Central memory CD8-positive, alpha-beta T cell (primary cell): ENCODE measurements at places on chromosomes 5 and 9.

DNA sequence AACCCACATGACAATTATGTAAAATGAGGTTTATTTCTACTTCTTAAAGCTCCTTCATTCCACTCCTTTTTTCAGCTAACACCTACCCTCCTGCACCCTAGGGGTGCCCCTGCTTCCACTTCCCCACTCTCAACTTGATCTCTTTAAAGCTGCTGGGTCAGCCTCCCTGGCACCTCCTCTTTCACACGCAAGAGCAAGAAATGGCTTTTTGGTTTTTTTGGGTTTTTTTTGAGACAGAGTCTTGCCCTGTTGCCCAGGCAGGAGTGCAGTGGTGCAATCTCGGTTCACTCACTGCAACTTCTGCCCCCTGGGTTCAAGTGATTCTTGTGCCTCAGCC lies 64.4 kb downstream of the SUSD1 start:
- H3K4me3 ChIP-seq = no peak overlapping the region
- no peaks in the 10 kb centered on the region for H3K4me1 ChIP-seq
- no peaks in the 10 kb centered on the region for H3K27me3 ChIP-seq
- H3K27ac ChIP-seq = no peak overlapping the region

DNA sequence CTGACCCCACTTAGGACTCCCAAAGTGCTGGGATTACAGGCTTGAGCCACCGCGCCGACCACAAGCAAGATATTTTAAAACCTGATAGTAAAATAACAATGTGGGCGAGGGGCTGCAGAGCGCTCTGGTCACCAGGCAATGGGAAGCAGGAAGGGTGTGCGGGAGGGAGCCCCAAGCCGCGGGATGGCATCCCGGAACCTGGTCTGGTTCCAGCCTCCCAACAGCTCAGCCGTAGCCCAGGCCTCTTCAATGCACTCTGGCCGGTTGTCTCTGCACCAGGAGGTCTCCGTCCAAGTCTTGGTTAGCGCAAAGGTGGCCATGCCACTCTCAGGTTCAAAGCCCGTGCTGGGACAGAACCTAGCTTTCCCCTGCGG lies 694 bp upstream of the UAP1L1 start:
- peaks cover 8% of the 10 kb centered on the region for H3K36me3 ChIP-seq
- H3K4me3 ChIP-seq = peak overlapping the region; percentile 58
- H3K27me3 ChIP-seq = no peaks in the 10 kb centered on the region
- H3K27ac ChIP-seq = no peak overlapping the region

- no peak overlapping the region for H3K4me3 ChIP-seq
- H3K27ac ChIP-seq = no peak overlapping the region
- H3K27me3 ChIP-seq = no peaks in the 10 kb centered on the region
- no peak for DNase-seq
These were observed 797.3 kb upstream of the ARRDC3 start for GRCh38 chr5:92180391-92180790.

DNA sequence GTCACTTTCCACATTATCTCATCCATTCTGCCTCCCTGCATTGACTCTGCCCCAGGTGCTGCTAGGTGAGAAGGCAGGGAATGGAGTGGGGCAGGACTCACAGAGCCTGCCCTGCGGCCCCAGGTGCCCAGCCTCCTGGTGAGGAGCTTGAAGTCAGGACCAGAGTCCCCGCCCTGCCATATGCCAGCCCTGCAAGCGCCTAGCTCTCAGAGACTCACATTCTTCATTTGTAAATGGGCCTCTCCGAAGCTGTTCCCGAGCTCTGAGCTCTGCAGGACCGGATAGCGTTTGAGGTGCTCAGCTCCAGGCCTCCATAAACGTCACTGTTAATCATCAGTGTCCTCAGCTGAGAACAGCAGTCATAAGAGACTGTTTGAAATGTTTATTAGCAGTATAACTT lies 75.1 kb upstream of the STXBP1 start:
- H3K27ac ChIP-seq = no peak overlapping the region
- H3K4me3 ChIP-seq = no peak overlapping the region
- no peak for DNase-seq

DNA sequence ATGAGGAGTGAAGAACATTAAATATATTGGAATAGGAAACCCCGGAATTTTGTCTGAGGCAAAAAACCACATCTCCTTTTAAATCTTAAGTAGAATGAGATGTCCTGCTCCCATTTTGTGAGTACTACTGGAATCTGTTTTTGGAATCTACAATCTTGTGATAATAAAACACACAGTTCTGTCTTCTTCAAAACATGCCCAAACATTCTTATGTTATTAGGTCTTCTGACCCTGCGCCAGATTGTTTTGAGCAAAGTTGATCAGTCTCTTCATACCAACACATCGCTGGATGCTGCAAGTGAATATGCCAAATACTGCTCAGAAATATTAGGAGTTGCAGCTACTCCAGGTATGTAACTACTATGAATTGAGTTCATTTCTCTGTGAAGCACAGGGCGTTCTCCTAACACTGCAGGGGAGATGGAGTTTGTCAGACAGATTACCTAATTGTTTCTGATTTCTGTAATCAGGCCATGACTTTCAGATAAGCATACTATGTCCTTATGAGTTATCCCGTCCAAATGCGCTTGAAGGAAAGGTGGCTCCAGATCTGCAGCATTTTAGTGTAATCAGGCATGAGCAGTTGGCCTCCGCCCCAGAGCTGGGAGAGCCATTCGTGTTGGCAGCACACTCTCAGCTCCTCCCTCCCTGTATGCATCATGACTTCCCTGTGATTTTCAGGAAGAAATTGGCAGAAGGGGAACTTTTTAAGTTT lies 88.0 kb downstream of the NLN start:
- H3K4me3 ChIP-seq = no peak overlapping the region
- no peak for DNase-seq
- H3K27me3 ChIP-seq = no peaks in the 10 kb centered on the region
- H3K36me3 ChIP-seq = no peaks in the 10 kb centered on the region
- H3K27ac ChIP-seq = no peak overlapping the region
- H3K4me1 ChIP-seq = no peaks in the 10 kb centered on the region
